ENCODE measurements at places on chromosomes 7 and 10.
A peak's percentile ranks its signal among the peaks of the same experiment; 100 is the strongest.

GRCh38 chr10:44714451-44714850 is 196.7 kb upstream of the TMEM72 start:
- DNase-seq: no peak

DNA sequence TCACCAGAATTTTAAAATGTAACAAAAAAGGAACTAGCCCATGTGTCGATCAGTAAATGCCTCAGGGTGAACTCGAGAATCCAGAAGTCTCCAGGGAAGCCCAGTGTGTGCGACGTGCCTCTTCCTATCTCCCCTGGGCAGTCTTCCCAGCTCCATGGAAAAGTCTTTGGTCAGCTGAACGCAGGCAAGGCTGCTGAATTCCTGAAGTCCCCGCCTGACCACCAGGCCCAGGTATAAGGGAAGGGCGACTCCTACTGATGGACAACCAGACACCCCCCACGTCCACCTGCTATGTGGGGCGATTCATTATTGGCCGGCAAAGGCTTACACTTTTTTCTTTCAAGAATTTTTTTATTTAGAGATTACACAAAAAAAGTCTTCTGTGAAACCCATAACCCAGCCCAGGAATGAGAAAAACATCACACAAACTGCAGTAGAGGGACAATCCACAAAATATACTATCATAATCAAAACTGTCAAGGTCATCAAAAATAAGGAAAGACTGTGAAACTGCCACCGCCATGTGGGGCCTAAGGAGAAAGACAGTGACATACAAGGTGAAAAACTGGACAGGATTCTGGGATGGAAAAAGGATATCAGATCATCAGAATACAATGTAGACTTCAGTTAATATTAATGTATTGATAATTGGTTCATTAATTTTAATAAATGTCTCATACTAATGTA is 93.5 kb downstream of the CTBP2 start:
- DNase-seq: no peak

DNA sequence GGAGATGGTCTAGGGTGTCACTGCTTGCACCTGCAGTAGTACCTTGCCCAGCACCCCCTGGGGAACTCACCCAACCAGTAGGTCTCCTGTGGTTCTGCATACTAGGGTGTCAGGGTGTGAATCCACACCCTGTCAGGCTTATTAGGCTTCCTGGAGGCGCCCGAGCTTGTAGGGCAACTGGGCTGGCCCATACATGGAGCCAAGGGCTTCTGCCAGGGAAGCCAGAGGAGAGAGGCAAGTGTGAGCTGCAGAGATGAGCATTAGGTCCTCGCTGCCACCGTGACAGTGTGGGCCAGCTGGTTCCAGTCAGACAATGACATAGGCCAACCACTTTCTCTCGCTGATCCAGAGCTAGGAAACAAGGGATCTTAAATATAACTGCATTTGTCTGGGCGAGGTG is 11.2 kb downstream of the MXI1 start:
- DNase-seq: no peak

DNA sequence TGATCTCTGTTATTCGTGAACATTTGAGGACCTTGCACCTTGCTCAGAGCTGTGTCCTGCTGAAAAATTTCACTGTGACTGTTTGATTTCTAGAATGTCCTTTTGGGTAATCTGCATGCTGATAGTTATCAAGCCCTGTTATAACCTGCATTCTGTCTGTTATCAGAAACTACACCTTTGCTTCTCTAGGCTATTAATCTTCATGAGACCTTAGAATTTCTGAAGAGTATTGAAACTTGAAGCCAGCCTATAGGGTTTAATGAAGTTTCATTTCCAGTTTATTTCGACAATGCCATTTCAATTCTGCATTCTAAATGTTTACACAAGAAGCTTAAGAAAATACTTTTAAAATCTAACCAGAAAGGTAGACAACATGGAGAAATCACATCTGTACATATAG is 856.2 kb downstream of the SORCS1 start:
- DNase-seq: no peak

- DNase-seq: no peak
These were observed 358.9 kb downstream of the FRMD4A start for GRCh38 chr10:13971601-13972475.

DNA sequence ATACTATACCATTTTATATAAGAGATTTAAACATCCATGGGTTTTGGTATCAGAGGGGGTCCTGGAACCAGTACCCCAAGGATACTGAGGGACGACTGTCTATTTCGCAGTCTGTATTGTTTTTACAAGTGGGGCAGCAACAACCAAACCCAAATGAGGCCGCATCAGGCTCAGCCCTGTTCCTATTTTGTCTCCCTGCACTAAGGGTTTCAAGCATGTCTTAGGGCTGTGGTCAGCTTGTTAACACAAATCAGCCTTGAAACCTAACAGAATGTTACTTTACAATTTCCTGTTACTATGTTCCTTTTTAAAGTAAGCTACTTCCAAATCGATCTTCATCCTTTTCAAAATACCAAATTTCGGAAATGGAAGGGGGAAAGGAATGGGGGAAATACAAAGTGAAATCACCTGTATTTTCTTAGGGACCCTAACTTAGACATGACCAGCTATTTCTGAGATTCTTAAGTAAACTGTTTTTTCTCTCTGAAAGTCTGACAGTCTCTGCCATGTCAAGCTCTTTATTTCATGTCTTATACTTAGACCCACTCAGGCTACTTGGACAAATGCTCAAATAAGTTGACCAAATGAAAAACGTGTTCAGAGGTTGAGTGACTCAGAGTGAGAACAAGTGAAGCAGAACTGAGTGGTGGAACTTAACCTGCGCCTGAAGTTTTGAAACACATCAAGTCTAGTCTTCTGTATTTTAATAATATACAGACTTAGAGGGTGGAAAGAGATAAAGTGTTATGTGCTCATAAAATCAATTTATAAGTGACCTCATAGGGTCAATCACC is 75.8 kb downstream of the C1GALT1 start:
- DNase-seq: no peak

DNA sequence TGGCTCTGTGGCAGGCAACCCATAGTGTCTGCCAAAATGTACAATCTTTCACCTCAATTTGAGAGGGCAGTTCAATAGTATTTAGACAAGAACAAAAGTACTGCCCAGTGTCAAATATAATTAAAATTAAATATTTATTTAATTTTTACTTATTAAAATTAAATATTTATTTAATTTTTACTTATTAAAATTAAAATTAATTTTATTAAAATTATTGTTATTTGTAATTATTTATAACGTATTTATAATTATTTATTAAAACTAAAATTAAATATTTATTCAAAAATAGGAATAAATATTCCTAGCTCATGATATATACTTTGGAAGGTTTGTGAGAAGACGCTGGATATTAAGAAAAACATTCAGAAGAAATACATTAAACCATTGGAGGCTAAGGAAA is 93.7 kb upstream of the CAV2 start:
- DNase-seq: no peak

DNA sequence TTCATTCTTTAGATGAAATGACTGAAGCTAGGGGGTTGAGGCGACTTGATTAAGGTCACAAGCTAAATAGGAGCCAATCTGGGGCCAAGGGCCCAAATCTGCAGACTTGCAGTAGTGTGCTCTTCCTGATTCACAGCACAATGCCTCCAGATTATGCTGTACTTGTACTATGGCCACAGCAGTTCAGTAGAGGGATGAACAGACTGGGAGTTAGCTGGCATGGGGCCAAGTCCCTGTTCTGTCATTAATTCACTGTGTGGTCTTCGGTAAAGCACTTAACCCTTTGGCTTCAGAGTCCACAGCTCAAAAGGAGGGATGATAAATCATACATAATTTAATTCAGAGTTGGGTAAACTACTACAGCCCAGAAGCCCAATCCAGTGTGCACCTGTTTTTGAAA is 196.8 kb downstream of the XPNPEP1 start:
- no peak for DNase-seq

GRCh38 chr10:13750299-13751190 is 163.8 kb downstream of the PRPF18 start:
- peak; percentile 5 for DNase-seq

DNA sequence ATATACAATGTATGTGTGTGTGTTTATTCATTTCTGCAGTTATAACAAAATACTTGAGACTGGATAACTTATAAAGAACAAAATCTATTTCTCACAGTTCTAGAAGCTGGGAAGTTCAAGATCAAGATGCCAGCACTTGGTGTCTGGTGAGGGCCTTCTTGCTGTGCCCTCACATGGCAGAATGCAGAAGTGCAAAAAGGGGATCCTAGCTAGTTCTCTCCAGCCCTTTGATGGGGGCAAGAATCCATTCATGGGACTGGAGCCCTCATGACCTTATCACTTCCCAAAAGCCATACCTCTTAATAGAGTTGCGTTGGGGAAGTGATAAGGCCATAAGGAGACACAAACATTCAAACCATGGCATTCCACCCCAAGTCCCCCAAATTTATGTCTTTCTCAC is 8.4 kb downstream of the GRB10 start:
- no peak for DNase-seq

- no peak for DNase-seq
These were observed 129.0 kb downstream of the MARCHF5 start for GRCh38 chr10:92419740-92420545.

DNA sequence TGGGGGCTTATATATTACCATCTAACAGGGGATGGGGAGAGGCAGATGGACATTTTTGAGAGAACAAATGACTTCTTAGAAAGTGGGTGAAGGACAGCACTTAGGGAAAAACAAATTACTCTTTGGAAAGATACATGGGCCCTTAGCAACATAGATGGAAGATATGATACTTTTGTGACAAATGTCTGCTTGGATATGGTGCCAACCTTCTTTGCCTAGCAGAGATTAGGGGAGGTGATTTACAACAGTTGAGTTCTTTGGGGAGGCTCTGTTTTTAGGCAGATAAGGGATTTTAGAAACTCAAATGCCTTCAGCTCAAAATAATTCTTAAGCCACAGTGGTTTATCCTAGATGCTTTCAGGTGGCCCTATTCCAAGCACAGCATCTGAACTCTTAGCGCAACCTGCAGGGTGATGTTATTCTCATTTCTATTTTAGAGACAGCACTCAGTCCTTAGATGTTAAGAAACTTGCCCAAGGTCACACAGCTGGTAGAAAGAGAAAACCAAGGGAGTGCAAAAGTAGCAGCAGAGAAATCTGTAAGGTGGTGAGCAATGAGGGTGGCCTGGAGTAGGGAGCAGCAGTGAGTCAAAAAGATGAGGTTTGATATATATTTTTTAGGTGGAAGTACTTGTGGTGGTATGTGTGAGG is 75.1 kb upstream of the KMT2E start:
- no peak for DNase-seq

GRCh38 chr10:47311932-47312662 is 10.2 kb upstream of the GDF2 start:
- DNase-seq: peak; percentile 81

DNA sequence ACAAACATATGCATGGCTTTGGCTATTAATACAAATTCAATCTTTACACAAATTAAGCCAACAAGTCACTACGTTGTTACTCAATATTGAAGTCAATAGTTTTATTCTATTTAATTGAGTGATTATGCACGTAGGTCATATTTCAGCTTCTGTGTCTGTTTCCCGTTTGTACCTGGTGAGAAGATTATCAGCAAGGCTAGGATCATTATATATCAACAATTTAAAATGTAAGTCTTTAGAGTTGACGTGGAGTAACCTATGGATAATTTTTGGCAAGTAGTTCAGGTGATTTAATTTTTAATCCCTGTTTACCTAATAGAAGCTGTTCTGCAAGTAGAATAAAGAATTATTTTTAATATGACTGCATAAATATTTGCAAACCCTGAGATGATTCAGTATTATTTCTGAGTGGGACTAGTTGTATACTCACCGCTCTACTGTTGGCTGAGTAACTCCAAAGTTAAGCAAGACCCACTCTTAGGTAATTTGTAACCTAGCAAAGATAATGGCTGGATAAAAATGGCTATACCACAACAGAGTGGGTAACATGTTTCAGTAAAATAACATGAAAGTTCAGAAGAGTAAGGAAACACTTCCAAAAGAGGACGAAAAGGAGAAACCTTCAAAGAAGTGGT is 161.0 kb downstream of the HGF start:
- DNase-seq: no peak

- no peak for DNase-seq
These were observed 105.0 kb downstream of the ZNF248 start for GRCh38 chr10:37752334-37752875.

DNA sequence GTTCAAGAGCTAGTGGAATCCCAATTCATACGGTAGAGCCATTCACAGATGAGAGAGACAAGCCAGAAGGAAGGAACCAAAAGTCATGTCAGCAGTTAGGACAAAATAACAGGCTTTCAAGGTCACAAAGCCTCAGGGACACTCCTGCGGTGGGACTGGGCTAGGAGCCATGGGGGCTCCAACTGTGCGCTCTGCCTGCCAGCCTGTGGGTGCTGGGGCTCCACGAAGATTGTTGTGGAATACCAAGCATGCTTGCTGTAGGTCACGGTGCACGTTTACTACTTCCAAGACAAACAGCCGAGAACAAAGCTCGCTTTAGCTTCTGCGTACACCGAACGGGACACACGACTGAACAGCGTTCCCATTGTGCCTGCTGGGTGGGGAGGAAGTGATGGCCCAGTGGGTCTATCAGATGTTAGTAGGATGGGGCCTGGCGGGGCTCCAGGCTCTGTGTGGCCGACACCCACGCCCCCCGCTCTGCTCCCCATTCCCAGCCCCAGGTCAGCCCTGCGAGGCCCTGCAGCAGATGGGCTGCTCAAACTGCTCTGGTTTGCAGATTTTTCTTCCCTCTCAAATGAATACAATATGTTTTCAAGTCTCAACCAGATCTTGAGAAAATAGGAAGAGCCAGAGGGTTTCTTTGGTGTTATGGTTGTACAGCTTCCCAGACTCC is 158.9 kb downstream of the EGFR start:
- no peak for DNase-seq

GRCh38 chr10:74575191-74575720 is 251.1 kb upstream of the KAT6B start:
- no peak for DNase-seq

DNA sequence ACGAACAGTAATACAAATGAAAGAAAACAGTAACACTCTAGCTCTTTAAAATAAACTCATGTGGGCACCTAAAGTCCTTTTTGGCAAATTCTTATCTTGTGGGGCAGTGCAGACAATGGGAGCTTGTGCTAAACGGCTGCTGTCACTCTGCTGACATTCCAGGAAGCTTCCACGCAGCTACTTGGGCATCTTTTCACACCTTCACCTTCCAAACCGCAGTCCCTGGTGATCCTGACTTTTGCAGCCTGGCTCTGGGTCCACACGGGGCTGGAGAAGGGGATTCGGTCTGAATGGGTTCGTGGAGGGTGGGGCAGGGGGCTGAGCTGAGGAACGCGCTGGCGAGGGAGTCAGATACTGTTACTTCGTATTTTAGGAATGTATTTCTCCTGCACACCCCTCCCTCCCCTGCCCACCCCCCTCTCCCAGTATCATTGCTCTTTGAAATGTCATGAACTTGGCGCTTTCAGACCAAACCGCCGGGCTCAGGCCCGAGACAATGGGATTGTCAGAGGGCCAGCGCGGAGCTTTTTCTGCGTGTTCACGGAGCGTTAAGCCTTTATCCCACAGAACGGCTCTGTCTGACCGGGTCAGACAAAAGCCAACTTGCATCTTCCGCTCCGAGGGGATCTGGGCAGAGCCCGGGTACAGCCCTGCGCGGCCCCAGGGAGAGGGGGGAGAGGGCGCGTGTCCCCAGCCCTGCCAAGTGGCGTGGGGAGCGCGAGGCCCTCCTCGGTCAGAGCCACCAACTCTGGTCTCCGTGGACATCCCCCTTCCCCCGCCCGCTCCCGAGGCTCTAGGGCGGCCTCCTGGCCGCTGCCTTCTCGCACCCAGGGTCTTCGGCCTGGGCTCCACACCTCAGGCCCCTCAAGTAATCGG is 76.7 kb upstream of the EN2 start:
- no peak for DNase-seq
